ENCODE measurements at places on chromosomes 5 and 9.

GRCh38 chr9:26296910-26297572 is 595.6 kb downstream of the CAAP1 start:
- no peak for DNase-seq

- no peak for DNase-seq
These were observed 7.0 kb downstream of the NDUFB6 start for GRCh38 chr9:32565967-32566366.

DNA sequence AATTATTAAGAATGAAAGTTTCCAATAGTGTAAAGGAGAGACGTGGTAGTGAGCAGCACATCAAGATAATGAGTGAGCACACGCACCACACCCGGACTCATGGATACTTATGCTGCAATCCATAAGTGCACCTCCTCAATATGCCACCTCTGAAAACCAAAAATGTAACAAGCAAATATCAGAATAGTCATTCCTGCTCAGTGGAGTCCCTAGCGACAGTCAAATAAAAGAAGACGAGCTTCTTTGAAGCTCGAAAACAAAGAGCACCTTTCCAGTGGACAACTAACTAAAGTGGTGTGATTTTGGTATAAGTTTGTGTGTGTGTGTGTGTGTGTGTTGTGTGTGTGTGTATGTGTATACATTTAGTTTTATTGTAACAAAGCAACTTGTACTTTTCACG is 241.3 kb downstream of the DEPDC1B start:
- no peak for DNase-seq

- no peak for DNase-seq
These were observed 102.1 kb downstream of the LURAP1L start for GRCh38 chr9:12876872-12877271.

GRCh38 chr9:137762414-137763061 is 115.0 kb upstream of the CACNA1B start:
- DNase-seq, result no peak

- no peak for DNase-seq
These were observed 1.5 kb upstream of the SLC6A19 start for GRCh38 chr5:1199649-1200494.

DNA sequence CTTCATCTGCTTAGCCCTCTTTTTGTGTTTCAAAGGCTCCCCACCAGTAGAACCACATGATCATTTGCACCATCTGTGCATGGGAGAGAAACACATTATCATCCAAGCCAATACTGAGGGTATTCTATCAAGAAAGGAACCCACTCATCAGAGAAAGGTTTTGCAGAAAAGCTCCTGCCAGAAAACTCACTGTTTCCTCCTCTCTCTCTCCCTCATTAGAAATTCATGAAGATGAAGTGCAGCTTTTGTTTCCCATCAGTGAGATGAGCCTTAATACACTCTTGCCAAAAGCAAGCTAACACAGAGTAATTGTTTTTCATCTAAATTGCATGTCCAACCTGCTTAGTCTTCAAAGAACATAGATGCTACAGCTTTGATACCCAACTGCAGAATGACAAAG is 142.4 kb upstream of the GRAMD2B start:
- no peak for DNase-seq

DNA sequence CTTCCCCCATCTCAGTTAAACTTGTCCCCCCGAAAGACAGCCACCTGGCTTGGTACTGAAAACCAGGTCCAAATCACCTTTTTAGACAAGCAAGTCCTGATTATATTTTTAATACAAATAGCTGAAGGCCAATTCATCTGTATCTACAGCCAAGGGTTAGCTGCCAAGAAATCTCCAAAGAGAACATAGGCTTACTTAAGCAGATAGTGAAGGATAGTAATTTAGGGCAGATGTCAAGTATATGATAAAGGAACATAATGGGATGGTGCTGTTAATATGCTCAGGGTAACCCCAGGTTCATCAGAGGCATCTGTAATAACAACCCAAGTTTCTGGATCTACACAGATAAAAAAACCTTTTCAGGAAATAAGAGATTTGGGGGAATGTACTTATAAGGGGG is 133.0 kb downstream of the EBF1 start:
- DNase-seq, result no peak

- no peak for DNase-seq
These were observed 181.9 kb downstream of the ESM1 start for GRCh38 chr5:54803471-54804011.

- no peak for DNase-seq
These were observed 104.4 kb downstream of the FANCC start for GRCh38 chr9:95213117-95213516.

- no peak for DNase-seq
These were observed 8.6 kb upstream of the GLIS3 start for GRCh38 chr9:4308482-4308881.

GRCh38 chr5:157108976-157109375 is at the start of gene HAVCR2:
Gene HAVCR2 (minus strand): TSS chr5:157109044. CDS start chr5:157108983, 61 bp downstream.
- DNase-seq, result peak; percentile 63

GRCh38 chr9:111945216-111945615 is 48.6 kb downstream of the UGCG start:
- DNase-seq, result peak; percentile 52

- no peak for DNase-seq
These were observed 174.5 kb downstream of the FGF18 start for GRCh38 chr5:171593976-171594375.

DNA sequence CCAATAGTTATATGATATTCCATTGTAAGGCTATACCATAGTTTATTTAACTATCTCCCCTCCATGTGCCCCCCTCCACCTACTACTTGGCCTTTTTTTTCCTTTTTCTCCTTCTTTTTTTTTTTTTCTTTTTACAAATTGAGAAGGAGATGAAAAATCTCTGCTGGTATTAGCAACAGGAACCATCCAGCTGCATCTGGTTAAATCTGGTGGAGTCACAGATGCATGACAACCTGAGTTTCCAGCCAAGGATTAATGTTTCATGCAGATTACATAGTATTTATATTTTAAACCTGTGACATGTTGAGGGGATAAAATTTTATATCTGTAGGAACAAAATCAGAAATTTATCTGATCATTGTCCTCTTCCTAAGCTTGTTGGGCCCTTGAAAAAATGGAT is 128.5 kb upstream of the IQGAP2 start:
- no peak for DNase-seq

- no peak for DNase-seq
These were observed 88.1 kb upstream of the EPB41L4B start for GRCh38 chr9:109408759-109409462.

DNA sequence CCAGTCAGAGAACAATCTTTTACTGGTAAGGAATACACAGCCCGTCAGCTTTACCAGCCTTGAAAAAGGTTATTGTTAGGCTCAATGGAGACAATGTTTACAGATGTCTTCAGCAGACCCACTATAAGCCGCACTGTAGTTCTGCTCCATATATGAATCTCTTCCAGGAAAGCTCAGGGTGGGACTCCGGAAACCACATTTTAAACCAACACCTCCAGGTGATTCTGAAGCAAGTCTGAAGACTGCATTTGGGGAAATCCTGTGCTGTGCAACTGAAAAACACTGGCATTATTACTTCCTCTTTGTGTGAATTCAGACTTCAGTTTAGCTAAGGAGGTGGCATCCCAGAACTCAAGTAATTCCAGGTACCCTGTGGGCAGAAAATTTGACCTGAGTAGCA is 3.5 kb downstream of the GZMK start:
- DNase-seq, result no peak

- DNase-seq, result no peak
These were observed 53.7 kb downstream of the TGFBR1 start for GRCh38 chr9:99158629-99159028.

DNA sequence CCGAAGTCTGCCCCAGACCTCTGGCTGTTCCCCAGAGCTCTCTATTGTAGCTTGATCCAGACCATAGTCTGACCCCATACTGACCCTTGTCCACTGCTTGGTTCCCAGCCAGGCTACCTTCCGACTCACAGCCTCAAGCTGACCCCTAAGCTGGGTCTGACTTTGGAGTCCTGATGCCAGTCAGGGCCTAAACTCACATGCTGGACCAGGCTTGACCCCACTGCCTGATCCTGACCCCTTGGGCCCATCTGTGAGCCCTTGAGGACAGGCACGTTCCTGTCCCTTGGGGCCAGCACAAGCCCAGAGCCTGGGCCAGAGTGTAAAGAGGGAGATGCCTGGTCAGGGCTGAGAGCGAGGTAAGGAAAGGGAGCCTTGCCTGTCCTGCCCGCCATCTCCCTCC is 32.7 kb upstream of the ENHO start:
- no peak for DNase-seq

DNA sequence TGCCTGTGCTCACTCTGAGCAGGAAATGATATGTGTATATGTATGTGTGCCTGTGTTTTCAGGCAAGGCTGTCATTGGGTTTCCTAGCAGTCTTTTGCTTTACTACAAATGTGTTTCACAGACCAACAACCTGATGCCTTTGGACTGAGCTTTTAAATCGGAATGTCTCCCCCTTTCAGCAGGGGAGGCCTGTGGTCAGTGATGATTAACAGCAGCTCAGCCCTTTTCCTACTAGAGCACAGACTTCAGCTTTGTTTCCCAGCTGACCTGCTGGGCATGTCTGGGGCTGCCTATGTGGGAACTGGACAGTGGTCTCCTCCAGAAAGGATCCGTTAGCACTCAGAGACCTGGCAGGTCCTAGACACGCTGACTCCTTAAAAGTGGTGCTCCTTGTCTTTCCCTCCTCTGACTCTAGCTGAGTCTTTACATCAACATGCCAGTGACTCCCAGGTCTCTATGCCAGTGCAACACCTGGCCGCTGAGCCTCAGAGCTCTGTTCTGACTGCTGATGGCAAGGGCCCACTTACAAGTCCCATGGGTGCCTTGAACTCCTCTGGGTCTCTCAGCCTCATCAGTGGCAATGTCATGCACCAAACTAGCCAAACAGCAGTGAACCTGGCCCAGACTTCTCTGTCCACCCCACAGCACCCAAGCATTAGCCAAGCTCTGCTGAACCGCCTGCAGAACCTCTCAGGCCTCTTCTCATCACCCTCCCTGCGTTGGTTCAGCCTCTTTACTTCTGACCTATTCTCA is 7.7 kb downstream of the MACROH2A1 start:
- DNase-seq, result no peak

- DNase-seq, result no peak
These were observed 47.4 kb downstream of the SPEF2 start for GRCh38 chr5:35665096-35665495.

GRCh38 chr9:133478851-133479711 is at the start of gene SLC2A6:
Gene SLC2A6 (minus strand): TSS chr9:133479099. CDS start chr9:133479059, 40 bp downstream.
- DNase-seq, result peak; percentile 90

- no peak for DNase-seq
These were observed 49.8 kb downstream of the CERT1 start for GRCh38 chr5:75461679-75462078.

DNA sequence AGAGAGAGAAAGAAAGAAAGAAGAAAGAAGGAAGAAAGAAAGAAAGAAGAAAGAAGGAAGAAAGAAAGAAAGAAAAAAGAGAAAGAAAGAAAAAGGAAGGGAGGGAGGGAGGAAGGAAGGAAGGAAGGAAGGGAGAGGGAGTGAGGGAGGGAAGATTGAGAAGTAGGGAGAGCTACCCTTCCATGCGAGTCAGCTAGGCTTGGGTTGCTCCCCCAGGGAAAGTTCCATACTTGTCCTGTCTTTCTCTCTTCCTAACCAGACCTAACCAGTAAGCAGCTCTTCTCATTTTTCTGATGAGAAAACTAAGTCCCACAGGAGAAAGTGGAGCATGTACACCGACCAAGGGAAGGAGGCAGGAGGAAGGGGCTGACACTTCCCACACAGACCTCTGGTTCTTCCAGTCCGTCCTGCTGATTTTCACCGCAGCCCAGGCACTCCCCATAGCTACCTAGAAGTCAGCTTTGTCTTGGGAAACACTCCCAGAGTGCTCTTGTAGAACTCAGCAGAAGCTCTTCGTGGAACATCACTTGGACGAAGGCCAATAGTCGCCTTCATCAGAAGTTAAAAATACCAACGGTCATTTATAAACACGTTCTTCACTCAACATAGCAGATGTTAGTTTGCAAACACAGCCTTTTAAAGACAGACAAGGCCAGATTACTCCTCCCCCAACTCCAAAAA is 29.0 kb upstream of the ENTREP1 start:
- no peak for DNase-seq

DNA sequence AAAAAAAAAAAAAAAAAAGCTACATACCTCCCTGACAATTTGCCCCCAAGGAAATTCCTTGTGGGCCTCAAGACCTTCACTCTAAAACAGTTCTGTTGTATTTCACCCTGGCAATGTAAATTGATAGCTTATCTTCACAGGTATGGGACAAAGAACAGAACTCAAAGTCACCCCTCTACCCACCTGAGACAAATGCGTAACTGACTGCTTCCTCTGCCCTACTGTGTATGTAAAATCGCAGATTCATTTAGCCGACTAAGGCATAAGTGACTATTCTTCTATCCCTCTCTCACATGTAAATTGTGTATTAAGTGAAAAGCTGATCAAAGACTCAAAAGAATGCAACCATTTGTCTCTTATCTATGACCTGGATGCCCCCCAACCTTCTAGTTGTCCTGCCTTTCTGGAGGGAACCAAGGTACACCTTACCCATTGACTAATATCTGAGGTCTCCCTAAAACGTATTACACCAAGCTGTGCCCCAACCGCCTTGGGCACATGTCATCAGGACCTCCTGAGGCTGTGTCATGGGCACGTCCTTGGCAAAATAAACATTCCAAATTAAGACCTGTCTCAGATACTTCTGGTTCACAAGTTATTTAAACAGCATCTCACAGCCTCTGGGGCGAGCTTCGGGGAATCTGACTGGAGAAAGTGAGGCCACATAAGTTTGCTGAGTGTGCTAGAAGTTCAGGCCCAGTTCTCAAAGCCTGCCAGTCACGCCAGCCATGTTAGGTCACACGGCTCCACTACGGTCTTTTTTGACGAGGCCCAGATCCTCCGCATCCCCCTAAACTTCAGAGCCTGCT is 954 bp downstream of the TBCA start:
- peak; percentile 14 for DNase-seq

DNA sequence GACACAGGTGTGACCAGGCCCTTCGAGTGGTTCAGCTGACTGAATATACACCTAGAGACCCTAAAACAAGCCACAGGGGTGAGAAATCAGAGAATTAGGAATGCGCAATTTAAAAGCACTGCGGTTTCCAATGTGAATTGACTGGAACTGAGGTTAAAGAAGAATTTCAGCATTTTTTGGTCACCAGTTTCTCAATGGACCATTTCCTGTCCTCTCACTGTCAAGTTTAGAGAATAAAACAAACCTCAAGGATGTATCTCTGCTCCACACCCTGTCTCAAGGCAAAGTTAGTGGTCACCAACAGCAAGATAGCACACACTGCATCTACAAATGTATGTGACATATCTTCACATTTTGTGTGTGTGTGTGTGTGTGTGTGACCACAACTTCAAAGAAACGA is 143.8 kb upstream of the MAP3K1 start:
- no peak for DNase-seq

DNA sequence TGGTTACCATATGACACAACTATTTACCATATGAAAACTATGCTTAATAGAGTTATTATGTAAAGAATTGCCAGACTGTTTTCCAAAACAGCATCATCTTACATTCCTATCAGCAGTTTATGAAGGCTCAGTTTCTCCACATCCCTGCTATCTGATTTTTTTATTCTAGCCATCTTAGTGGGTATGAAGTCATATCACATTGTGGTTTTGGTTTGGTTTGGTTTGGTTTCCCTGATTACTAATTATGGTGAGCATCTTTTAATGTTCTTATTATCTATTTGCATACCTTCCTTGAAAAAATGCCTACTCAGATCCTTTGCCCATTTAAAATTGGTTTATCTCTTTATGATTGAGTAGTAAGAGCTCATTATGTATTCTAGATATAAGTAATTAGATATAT is 199.4 kb upstream of the NFIL3 start:
- no peak for DNase-seq
